ENCODE measurements at places on chromosomes 3 and 15. TPM values are rescaled to one million over a fixed set of nuclear protein-coding genes. Genes with fewer than 3 reads are reported as not detected.

GRCh38 chr3:87856126-87856525 is 202.7 kb downstream of the CGGBP1 start:
- no peak for DNase-seq

DNA sequence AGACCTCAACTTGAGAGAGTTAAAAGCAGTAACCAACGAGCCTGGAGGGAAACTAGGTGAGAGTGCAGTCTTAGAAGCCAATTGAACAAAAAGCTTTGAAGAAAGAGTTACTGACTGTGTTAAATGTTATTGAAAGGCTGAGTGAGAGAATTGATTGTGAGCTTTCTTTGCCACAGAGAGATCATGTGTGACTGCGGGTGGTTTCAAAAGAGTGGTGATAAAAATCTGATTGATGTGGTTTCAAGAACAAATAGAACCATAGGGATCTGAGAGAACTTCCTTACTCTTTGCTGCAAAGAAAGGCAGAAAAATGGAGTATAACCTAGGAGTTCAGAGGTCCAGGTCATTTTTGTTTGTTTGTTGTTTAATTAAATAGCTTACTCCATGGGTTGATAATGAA is 759.9 kb upstream of the ALCAM start:
- DNase-seq, result no peak

GRCh38 chr3:17941766-17942165 is 199.3 kb upstream of the TBC1D5 start:
- no peak for DNase-seq

- DNase-seq, result no peak
These were observed 54.5 kb upstream of the DCBLD2 start for GRCh38 chr3:98956008-98956407.

- DNase-seq, result no peak
These were observed 1325.8 kb upstream of the ALCAM start for GRCh38 chr3:104040896-104041295.

- no peak for DNase-seq
These were observed 28.8 kb upstream of the MAGEF1 start for GRCh38 chr3:184740509-184741258.

DNA sequence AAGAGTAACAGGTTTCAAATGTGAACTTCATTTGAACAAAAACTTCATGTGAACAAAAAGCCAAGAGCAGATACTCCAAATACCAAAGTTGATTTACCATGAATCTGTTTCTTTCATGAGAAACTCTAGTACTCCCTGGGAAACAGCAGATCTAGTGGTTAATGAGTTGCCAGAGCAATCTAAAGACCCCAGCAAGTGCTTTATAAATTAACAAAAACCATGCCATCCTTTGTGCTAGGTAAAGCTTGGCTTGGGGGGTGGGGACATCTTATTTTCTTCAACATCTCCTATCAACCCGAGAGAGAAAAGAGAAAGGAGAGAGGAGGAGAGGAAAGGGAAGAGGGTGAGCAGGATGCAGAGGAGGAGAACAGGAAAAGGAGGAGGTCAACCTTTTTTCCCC is 100.7 kb downstream of the TBL1XR1 start:
- no peak for DNase-seq

DNA sequence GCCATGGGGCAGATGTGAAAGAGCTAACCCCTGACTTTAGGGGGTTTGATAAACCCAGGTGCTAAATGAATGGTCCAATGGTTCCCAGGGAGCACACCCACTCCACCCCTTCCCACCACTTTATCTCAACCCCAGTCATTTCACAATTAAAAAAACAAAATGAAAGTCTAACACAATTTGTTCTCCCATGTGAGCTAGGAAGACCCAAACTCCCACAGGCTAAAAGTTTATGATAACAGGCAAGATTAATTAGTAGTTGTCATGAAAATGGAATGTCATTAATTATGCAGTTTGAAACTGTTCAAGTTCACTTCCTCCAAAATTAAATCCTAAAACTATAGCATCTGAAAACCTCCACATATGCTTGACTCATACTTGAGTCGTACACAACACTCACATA is 63.3 kb upstream of the TPM1 start:
- DNase-seq, result no peak

GRCh38 chr15:59814409-59814808 is 125.3 kb upstream of the BNIP2 start:
- no peak for DNase-seq

DNA sequence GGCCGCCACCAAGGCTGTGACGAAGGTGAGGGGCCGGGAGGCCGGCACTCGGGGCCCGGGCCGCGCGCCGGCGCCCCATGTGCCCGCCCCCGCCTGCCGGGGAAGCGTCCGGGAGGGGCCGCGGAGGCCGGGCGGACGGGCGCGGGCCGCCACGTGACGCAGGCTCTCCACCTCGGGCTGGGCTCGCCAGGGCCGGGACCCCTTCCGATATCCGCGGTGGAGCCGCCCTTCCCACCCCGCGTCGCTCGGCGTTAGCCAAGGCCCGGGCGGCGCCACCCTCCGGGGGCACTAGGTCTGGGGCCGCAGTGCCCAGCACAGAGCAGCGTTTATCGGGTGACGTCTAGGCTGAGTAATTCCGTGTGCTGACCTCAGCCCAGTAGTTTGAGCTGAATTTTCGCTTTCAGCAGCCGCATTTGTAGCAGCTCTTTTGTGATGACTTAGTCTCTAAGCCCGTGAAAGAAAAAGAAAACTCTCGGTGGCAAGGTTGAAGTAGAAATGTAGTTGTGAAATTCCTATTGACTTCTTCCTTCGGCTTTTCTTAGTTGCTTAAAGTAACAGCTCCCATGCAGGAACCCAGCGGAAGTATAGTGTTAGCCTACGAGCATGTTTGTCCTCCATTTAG is 885 bp downstream of the CDV3 start:
- DNase-seq, result peak; percentile 76

DNA sequence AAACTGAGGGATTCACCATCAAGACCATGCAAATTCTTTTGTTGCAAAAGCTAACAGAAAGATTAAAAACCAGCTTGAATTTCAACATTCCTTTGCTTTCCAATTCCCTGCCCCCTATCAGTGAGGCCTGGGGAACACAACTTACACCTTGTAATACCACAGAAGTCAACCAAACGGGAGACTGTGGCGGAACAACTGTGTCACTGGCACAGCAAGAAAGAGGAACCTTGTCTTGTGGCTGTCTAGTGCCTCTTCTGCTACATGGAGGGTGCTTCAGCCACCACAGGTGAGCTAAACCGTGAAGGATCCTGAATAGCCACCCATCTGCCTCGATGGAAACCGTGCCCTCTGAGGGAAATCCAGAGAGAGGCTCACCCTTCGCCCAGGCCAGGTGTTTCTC is 11.4 kb downstream of the CCDC12 start:
- no peak for DNase-seq

DNA sequence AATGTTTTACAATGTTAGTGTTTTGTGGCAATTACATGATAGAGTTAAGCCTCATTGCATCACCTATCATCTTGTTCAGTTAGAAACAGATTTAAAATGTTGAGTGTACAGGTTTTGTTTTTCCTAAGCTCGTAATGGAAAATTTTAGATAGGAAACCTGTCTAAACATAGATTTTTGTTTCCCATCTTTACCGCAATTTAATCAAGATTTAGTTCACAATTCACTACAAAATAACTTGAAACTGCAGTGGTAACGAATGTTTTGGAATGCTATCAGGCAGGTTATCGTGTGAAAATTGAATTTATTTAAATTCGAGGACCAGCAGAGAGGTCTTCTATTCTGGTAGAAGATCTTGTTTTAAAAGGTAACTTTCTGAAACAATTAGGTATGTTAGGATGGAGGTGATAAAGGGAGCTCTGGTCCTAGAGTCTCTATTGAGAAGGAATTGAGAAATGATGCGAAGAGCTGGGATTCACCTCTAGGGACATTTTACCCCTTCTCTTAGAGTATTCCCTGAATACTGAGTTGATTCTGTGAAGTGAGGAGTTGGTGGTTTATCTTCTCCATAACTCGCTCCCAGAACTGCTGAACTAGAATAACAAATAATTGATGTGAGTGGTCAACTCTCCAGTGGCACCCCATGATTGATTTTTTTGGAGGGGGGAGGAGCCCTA is 1.4 kb downstream of the DOCK3 start:
- DNase-seq, result no peak

DNA sequence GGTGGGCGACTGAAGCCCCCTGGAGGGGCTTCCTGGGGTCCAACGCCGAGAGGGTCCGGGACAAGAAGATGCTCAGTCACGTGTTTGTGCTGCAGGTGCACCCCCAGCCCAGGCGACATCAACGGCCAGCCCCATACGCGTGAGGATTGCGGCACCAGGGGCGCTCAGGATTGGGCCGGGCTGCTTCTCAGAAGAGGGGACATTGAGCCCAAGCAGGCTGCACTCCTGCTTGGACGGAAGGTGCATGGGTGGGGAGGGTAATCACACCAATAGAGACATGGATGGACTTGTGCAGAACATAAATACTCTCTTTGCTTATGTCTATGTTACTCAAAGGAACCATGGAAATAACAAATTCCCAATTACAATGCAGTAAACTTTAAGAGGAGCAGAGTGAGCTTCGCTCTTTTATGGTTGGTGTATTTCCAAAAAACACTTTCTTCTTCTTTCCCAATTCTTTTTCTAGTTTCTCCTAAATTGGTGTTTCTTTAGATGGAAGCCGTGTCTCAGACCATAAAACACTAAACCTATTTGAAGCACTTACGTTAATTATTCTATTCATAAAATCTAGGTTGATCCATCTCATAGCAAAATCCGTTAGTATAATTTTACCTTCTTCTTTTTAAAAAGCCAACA is 182.7 kb downstream of the GOLGA6L6 start:
- DNase-seq, result no peak

- DNase-seq, result no peak
These were observed 734.0 kb upstream of the NR2F2 start for GRCh38 chr15:95596496-95596895.

- DNase-seq, result no peak
These were observed 1.7 kb downstream of the GABRG3 start for GRCh38 chr15:26972636-26973035.

- DNase-seq, result peak; percentile 36
These were observed 29.2 kb upstream of the CNTN3 start for GRCh38 chr3:74643636-74644035.

- no peak for DNase-seq
These were observed 379.4 kb upstream of the C2CD4B start for GRCh38 chr15:62544446-62544845.

GRCh38 chr3:157104928-157105652 is 54.9 kb downstream of the CCNL1 start:
- DNase-seq, result no peak

- DNase-seq, result no peak
These were observed 22.1 kb downstream of the CLPX start for GRCh38 chr15:65163041-65163440.

DNA sequence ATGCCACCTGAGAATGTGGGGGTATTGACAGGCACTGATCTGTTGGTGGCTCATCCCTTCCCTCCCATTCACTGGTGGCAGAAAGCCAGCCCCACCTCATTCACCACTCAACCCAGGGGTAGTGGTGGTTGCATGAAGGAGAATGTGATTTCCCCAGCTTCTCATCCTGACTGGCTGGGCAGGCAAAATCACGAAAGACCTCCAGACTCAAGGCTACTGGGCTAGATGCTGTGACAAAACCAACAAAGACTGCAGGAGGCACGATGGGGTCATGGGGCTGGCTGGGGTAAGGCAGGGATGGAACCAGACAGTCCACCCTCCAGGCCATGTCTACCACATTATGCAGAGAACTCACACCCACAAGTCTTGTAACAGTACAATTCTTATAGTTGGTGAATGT is 33.9 kb downstream of the FSTL1 start:
- no peak for DNase-seq

- DNase-seq, result no peak
These were observed 167.4 kb downstream of the KLHL25 start for GRCh38 chr15:85627213-85627935.

DNA sequence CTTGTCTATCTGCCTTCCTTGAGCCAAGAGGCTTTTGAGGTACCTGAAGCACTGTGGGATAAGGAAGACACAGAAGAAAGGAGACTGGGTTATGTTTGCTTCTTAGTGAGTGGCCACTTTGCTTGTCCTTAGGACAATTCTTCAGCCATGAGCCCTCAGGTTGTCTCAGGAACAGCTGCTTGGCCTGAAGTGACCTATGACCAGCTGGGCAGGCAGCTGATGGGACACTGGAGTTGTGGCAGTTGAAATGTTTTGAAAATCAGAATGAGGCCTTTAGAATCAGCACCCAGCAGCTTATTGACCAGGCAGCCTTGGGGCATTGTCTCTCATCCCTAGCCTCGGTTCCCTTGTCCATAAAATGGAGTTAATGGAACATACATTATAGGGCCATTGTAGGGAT is 37.0 kb downstream of the RBP2 start:
- DNase-seq, result no peak

GRCh38 chr3:157310329-157311052 is 126.2 kb upstream of the PTX3 start:
- no peak for DNase-seq

GRCh38 chr3:185339945-185340344 is 23.0 kb upstream of the MAP3K13 start:
- no peak for DNase-seq

- no peak for DNase-seq
These were observed 418.6 kb downstream of the FOXP1 start for GRCh38 chr3:71164881-71165280.

DNA sequence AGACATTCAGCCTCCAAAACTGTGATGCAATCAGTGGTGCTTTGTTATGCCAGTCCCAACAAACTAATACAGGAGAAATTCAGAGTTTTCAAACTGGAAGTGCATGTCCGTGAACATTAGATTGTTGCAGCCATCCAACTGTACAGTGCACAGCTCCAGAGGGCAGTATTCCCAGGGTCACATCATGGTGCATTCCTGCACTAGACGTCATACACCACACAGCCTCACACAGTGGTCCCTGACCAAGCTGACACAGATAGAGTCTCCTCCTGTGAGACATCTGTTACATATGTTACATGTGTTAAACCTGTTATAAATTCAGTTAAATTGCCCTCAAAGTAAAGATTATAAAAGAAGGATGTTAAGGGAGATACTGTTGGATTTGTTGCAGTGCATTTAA is 209.0 kb downstream of the LRRN1 start:
- DNase-seq, result no peak

DNA sequence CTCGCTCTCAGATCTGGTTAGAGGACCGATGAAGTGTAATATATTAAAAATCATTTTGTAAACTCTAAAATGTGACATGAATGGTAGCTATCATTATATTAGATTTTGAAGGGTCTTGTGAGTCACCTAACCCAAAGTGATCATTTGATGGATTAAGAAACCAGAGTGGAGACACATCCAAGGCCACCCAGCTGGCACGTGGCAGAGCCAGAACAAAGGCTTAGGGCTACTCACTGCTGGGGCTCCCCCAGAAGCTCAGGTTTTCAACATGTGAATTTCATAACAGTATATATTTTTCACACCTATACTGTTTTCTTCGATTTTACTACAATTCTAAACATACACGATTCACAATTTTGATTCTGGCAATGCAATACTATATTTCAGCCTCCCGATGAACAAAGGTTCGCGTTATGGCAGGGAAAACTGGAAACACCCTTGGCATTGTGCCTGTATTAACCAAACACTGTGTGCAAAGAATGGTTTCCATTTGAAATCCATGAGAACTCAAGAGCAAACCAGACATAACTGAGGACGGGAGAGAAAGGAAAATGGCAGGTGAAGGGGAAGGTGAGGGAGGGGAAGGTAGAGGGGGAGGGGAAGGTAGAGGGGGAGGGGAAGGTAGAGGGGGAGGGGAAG is 88.9 kb downstream of the ADAMTS17 start:
- no peak for DNase-seq

Gene RAB6B
- total RNA-seq, result 3.3 TPM

Gene SLC51B
- total RNA-seq, result 104 TPM

Gene GOLGA6L7
- not detected for total RNA-seq

Gene CLDN18
- not detected for total RNA-seq

Gene COL6A5
- total RNA-seq, result not detected

Gene UROC1
- not detected for total RNA-seq

Gene PIGZ
- 129 TPM for total RNA-seq
